Activated naive CD4-positive, alpha-beta T cell treated with Interleukin-2 at 50 U/mL for 16 hours (primary cell): ENCODE measurements at places on chromosomes 2 and 18.
A peak's percentile ranks its signal among the peaks of the same experiment; 100 is the strongest.

GRCh38 chr18:48459016-48459415 is 49.8 kb upstream of the ZBTB7C start:
- DNase-seq: no peak

GRCh38 chr2:3298191-3298590 is 79.4 kb downstream of the EIPR1 start:
- no peak for DNase-seq

DNA sequence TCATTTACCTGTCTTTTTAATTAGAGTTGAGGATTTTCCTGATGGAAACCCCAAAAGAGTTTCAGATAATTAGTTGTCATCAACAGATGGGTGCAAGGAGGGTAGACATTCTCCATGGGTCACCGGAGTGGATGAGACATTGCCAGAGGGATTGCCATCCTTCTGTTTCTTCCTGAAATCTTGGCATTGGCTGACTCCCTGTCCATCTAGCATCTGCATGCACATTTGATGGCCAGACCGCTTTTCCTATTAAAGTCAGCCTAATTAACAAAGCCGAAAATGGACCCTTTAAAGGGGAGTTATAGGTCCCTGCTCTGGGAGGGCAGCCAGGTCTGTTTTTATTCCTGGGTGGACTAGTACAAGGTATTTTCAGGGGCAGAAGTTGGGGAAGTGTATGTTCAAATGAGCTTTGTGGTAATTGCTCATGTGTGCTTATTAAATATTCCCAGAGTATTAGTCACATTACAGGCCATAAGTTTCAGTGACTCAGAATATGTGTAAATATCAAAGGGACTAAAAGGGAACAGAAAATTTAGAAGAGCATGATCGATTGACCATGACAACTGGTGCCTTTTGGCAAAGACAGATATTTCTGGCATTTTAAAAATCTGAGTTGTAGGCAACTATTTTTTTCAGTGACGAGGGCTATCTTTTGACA is 209.8 kb downstream of the PHLPP1 start:
- DNase-seq: no peak

- DNase-seq: no peak
Observed at GRCh38 chr2:235537587-235537986, 43.7 kb downstream of the AGAP1 start.

- no peak for DNase-seq
Observed at GRCh38 chr2:47534179-47534919, 131.4 kb downstream of the MSH2 start.

GRCh38 chr18:46484971-46485370 is 172.0 kb downstream of the LOXHD1 start:
- DNase-seq: no peak

DNA sequence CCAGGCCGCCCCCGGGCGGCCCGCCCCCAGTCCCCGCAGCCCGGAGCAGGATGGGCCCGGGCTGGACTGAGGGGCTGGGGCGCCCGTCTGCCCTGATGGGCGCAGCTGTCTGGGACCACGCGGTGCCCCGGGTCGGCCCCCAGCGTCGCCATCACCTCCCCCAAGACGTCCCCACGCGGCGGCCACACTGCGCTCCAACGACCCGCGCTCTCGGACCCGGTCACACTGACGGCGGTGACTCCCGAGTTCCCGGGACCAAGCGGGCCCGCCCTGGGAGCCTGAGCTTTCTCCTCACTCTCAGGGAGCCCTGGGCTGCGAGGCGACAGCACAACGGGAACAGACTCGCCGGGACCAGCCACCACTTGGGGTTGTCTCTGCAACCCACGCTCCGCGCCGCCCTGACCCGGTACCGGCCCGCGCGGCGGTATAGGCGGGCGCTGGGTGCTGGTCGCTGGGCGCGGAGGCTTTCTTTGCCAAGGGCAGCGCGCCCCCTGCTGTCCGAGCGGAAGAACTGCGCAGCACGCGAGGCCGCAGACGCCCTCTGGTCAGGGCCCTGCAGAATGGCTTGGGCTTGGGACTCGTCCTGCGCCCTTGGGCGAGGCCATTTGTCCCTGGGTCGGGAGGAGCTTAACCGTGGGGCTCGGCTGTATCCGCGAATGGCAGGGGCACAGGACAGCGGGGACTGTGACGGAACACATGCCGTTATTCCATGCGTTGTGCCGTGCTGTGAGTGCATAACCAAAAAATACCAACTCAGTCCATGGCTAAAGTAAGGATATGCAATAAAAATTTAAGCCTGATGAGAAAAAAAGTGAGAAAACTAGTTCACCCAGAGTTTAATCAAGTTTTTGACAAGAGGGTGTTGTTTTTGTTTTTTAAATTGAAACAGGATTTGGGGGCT is 54.8 kb upstream of the ANKRD62 start:
- peak; percentile 79 for DNase-seq
